Activated gamma-delta T cell treated with Interleukin-2 at 50 U/mL for 16 hours (primary cell): ENCODE measurements at places on chromosomes 11 and 22.

GRCh38 chr11:132139181-132139580 lies 768.8 kb downstream of the NTM start:
- no peak for DNase-seq

- no peak for DNase-seq
Observed at GRCh38 chr11:11681536-11681935, 59.7 kb upstream of the GALNT18 start.

DNA sequence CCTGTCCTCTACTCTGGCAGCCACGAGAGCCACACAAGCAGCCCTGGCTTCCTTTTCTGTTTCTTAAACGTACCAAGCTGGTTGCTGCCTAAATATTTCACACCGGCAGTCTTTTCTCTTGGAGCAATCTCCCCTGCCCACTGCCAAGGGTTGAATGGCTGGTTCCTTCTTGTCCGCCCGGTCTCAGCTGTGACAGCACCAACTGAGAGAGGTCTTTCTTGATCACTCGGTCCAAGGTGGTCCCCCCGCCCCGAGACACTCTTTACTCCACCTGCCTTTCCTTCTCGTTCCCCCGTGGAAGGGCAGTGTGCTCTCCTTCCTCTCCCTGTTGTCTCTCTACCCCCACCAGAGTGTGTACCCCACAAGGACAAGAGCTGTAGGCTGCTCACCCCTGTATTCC lies 33.7 kb upstream of the IGSF9B start:
- DNase-seq = no peak

DNA sequence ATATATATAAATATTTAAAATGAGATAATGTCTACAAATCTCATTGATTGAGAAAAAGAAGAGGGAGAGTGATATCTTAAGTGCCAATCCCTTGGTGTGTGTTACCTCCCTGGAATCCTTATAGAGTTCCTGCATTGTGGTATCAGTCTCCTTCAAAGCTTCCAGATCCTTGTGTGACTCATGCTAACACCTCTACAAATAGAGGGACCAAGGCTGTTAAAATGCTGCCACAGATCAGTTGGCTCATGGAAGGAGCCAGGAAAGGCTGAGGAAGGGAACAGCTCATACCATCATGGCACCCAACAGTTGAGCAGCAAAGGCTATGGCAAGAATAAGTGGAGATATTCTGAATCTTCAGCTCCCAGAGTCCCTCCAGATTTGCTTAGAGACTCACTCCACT lies 163.6 kb upstream of the ISX start:
- DNase-seq = no peak
